ENCODE measurements at places on chromosomes 7 and 10.

DNA sequence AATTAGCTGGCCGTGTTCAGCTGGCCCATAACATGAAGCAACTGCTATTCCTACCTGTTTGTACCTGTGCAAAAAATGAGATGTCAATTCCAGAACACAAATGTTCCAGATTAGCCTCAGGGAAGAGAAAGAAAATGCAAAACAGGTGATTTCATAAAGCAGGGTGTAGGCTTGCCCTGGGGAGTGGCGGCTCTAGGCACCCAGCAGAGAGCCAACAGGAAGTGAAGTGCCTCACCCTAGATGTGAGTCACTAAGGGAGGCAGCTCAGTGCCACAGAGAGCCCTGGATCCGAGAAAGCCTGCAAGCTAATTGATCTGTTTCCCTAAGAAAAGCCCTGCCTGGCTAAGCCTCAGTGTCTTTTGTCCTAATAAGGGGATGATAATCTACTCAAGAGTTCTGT lies 240.0 kb downstream of the ARHGAP21 start:
- DNase-seq: peak; percentile 83

DNA sequence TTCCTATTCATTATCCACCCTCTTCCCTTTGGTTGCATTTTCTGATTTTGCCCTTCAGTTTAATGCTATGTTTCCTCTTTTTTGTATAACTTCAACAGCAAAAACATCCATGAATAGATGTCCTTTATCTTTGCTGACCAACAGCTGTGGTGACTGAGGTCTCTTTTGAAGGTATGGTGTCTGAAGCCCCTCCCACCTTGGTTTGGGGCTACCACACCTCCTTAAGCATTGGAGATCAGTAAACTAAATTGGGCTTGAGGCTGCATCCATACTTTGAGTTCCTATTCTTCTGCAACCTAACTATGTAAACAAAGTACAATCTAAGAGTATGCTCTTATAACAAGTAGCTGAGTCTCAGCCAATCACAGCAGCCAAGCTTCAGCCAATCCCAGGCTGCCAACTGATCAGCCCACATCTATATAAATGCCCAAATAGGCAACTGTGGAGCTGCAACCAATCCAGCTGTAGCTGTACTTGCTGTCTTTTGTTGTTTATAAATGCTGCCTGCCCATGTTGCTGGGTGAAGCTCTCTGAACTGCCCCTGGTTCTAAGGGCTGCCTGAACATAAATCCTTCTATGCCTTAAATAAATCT lies 69.4 kb upstream of the PDLIM1 start:
- DNase-seq: no peak

- DNase-seq: peak; percentile 26
Observed at GRCh38 chr10:29529146-29529545, 105.6 kb downstream of the SVIL start.

DNA sequence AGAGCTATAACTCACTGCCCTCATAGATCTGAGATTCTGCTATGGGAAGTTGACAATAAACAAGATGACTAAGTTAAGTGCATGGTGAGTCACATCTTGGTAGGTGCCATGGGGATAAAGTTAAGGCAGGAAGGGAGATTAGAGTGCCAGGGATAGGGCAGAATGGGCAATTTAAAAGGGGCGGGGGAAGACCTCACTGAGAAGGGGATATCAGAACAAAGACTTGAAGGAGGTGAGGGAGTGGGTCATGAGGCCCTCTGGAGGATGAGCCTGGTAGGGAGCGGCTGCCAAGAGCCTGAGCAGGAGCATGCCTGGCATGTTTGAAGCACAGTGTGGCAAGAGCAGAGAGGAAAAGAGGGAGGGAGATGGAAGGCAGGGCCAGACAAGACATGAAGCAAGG lies 34.8 kb upstream of the INMT start:
- peak; percentile 49 for DNase-seq

- DNase-seq: no peak
Observed at GRCh38 chr10:113015201-113015600, 65.2 kb downstream of the TCF7L2 start.

GRCh38 chr7:124422081-124422480 lies 343.5 kb downstream of the GPR37 start:
- DNase-seq: no peak

- DNase-seq: no peak
Observed at GRCh38 chr10:51523440-51523839, 176.0 kb downstream of the CSTF2T start.

DNA sequence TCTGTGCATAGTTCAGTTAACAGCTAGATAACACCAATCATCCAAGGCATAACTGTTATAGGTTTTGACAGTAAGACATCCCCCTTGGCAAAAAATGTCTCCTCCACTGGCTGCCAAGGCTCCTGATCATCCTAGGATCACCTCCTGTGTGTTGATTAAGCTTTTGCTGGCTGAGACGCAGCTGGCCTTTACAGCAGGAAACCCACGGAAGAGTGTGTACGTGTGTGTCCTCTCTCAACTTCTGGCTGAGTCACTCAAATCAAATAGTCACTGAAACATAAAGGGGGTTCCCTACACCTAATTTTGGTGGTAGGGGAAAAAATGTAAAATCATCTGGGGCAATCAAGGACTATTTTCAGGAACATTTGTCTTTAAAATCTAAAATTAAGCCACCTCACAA lies 208.8 kb downstream of the CTNNA3 start:
- DNase-seq: no peak

GRCh38 chr7:73671322-73671661 lies 3.7 kb downstream of the VPS37D start:
- DNase-seq: no peak
